Astrocyte (in vitro differentiated cells and primary cell): ENCODE measurements at places on chromosomes 7 and 10. TPM values are rescaled to one million over a fixed set of nuclear protein-coding genes. Genes with fewer than 3 reads are reported as not detected.

DNA sequence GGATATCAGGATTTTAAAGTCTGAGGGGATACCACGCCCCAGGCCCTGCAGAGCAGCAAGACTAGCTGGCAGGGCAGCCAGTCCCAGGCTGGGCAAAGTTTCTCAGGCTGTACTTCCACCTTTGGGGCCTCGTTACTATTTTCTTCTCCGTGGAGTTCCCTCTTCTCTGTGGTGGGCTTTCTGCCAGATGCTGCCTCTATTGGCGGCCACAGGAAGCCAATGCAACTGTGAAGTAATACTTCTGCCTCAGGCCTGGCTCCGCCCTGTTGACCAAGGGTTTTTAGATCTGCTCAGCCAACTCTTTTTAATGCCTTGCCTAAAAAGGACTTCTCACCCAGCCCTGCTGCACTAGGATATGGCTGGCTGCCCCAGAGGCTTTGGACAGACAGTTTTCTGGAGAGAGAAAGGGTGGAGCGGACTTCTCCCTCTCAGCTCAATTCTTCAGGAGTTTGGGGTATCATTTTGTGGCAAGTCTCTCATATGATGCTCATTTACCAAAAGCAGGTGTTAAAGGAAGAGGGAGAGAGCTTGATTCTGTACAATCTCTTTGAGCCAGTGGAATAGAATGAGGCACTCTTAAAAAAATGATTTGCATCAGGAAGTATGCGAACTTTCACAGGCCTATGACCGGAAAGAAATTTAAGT is 67.4 kb downstream of the HHEX start:
- no peak overlapping the region for H3K27ac ChIP-seq
- H3K27me3 ChIP-seq = no peaks in the 10 kb centered on the region
- peak; percentile 74 for DNase-seq
- no peak overlapping the region for H3K4me3 ChIP-seq
- no peaks in the 10 kb centered on the region for H3K36me3 ChIP-seq
- H3K4me1 ChIP-seq = peaks cover 11% of the 10 kb centered on the region

GRCh38 chr7:157370742-157371141 is 33.9 kb downstream of the DNAJB6 start:
- peaks cover 45% of the 10 kb centered on the region for H3K36me3 ChIP-seq
- H3K27ac ChIP-seq = no peak overlapping the region
- H3K27me3 ChIP-seq = no peaks in the 10 kb centered on the region
- no peak for DNase-seq

The EPO gene
- not detected in 2 replicates for total RNA-seq

DNA sequence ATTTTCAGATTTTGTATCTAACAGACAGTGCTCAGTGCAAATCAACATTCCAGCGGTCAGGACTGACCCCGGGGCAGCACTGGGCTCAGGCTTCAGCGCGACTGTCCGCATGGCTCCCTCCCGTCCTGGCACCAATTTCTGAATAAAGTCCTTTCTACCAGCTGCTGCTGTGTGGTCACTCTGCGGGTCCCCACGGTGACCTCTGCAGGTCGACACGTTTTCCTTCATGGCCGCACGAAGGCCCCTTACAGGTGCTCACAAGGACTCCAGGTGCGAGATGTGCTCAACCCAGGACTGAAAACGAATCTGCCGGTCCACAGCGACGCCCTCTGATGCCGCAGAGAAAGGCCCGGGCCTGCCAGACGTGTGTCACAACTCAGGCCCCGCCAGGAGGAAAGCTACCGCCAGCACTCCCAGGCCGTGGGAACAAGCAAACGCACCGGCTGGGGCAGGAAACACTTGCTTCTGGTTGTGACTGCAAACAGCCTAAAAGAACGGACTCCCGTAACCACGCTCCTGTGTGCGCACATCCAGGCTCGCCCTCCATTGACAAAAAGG is 3.7 kb upstream of the UTF1 start:
- no peak overlapping the region for H3K4me3 ChIP-seq
- peaks cover 23% of the 10 kb centered on the region for H3K27me3 ChIP-seq
- no peaks in the 10 kb centered on the region for H3K4me1 ChIP-seq
- H3K27ac ChIP-seq = no peak overlapping the region

The ITPRID1 gene
- not detected in 2 replicates for total RNA-seq

- no peak for DNase-seq
- H3K27me3 ChIP-seq = no peaks in the 10 kb centered on the region
- no peak overlapping the region for H3K27ac ChIP-seq
- no peaks in the 10 kb centered on the region for H3K36me3 ChIP-seq
- H3K4me1 ChIP-seq = peaks cover 17% of the 10 kb centered on the region
- no peak overlapping the region for H3K4me3 ChIP-seq
Measured at GRCh38 chr10:110804376-110804775, 67.4 kb upstream of the PDCD4 start.

GRCh38 chr7:10677211-10677610 is 296.5 kb upstream of the PHF14 start:
- H3K4me3 ChIP-seq = no peak overlapping the region
- no peak overlapping the region for H3K27ac ChIP-seq
- H3K4me1 ChIP-seq = no peaks in the 10 kb centered on the region
- H3K36me3 ChIP-seq = no peaks in the 10 kb centered on the region
- no peak for DNase-seq

GRCh38 chr10:128803790-128804189 is 663.3 kb upstream of the MGMT start:
- DNase-seq = no peak
- no peak overlapping the region for H3K4me3 ChIP-seq
- H3K27ac ChIP-seq = no peak overlapping the region
- H3K36me3 ChIP-seq = no peaks in the 10 kb centered on the region

DNA sequence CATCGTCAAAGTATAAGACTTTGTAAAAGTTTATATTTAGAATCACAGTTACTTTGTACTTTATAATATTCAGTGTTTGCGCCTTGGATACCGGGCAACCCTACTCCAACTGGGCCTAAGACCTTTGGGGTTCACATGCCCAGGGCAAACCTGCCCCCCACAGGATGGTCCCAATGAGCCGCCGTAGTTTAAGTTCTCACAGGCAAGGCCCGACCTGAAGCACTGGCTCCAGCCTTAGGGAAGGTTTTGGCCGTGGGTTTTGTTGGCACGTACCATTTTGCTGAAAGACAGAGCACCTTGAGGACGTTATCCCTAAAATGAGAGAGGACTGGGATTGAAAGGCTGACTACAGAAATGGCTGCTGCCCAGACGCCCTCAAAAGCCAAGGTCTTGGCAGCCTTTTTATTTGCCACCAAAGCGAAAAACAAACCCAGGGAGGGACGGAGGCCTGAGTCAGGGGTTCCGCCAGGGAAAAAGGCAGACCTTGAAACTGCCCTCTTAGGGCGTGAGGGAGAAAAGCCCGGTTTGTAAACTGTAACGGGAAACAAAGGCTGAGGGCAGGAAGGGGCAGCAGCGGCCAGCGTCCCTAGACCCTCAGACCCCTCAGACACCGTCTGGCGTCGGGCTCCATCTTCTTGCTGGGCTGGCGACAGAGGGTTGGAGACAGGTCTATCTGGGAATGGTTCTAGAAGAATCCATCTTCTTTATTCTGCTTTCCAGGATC is at the start of gene CCDC172:
TSS of gene CCDC172 (plus strand) at position 222 of the 724 bp plus-strand sequence. CDS start 564 bp downstream, outside the sequence.
- H3K36me3 ChIP-seq = no peaks in the 10 kb centered on the region
- no peak for DNase-seq
- no peak within 1 kb of the TSS for H3K4me3 ChIP-seq
- no peak within 1 kb of the TSS for H3K27ac ChIP-seq
- H3K27me3 ChIP-seq = no peaks in the 10 kb centered on the region

The C7orf33 gene
- total RNA-seq = not detected in 2 replicates

DNA sequence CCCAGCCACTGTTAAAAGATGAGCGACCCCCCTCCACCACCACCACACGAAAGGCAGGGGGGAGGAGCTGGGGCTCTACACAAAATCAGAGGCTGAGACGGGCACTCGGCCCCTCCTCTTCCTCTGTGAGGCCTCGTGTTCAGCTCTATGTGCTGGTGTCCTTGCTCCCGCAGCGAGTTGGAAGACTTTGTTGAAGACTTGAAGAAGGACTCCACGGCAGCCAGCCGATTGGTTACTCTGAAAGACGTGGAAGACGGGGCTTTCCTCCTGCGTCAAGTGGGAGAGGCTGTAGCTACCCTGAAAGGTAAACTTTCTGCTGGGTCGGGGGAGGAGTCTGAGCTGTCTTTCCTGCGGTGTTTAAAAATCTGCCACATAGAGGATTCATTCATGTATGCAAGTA is 203.7 kb downstream of the ARHGAP21 start:
- no peak overlapping the region for H3K27ac ChIP-seq
- H3K4me1 ChIP-seq = no peaks in the 10 kb centered on the region
- H3K4me3 ChIP-seq = no peak overlapping the region
- no peaks in the 10 kb centered on the region for H3K27me3 ChIP-seq

The MKX gene
- total RNA-seq = 3.5 and 3.9 TPM in 2 replicates

- H3K27me3 ChIP-seq = no peaks in the 10 kb centered on the region
- peaks cover 6% of the 10 kb centered on the region for H3K4me1 ChIP-seq
- H3K27ac ChIP-seq = no peak overlapping the region
- no peak overlapping the region for H3K4me3 ChIP-seq
- DNase-seq = peak; percentile 56
Measured at GRCh38 chr10:102517553-102517952, 13.8 kb downstream of the SUFU start.

The ZNF365 gene
- 8.9 and 11.0 TPM in 2 replicates for total RNA-seq

DNA sequence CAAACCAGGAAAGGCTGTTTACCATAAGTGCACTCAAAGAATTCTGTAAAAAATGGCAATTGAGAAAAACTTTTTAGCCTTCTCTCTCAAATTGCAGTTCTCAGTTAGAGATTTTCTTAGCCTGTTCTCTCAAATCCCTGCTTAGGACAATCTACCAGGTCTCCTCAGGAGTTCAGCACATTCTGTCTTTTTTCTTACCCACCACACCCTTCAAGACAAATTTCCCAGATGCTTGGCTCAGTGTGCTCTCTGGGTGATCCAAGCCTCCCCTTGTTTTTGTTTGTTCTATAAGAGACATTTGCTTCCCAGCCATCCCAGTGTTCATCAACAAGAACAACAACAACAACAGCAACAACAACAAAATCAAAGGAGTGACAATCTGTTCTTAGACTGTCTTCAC is 87.3 kb downstream of the MACC1 start:
- DNase-seq = no peak
- no peaks in the 10 kb centered on the region for H3K36me3 ChIP-seq
- no peaks in the 10 kb centered on the region for H3K27me3 ChIP-seq
- no peaks in the 10 kb centered on the region for H3K4me1 ChIP-seq
- H3K4me3 ChIP-seq = no peak overlapping the region

The SLC16A9 gene
- 3.4 and 4.4 TPM in 2 replicates for total RNA-seq

DNA sequence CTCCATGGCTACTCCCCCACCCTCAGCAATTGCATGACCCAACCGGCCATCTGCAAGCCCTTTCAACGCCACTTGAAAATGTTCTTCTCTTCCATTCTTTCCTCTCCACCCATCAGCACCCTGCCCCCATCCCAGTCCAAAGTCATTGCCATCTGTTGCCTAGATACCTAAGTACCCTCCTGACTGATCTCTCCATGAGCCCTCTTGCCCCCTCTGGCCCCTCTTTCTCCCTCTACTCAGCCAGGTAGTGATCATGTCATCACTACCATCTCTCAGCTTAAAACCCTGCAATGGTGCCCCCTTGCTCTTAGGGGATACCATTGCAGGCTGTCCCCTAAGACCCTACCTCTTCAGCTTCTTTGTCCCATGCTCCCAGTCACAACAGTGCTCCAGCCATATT is 30.5 kb upstream of the BTRC start:
- H3K27ac ChIP-seq = no peak overlapping the region
- peaks cover 32% of the 10 kb centered on the region for H3K27me3 ChIP-seq
- H3K4me3 ChIP-seq = no peak overlapping the region
- DNase-seq = no peak

DNA sequence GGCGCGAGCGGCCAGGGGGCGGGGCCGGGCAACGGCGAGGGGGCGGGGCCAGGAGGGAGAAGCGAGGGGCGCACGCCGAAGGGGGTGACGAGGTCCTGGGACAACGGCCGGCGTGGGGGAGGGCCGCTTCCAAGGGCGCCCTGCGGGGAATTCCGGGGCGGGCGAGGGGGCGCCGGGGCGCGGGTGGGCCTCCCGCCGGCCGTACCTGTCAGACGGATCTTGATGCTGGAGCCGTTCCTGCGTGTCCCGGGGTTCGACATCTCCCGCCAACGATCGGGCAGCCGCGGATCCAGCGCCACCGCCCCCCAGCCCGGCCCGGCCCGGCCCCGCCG is 421 bp downstream of the SMURF1 start:
- H3K27ac ChIP-seq = peak overlapping the region; percentile 72
- no peak for DNase-seq
- no peaks in the 10 kb centered on the region for H3K27me3 ChIP-seq

The VWA2 gene
- 0.25 TPM in 1 of 2 replicates, not detected in the other for total RNA-seq

GRCh38 chr10:71312811-71313789 is 6.0 kb upstream of the SLC29A3 start:
- H3K4me1 ChIP-seq = peaks cover 7% of the 10 kb centered on the region
- no peak overlapping the region for H3K27ac ChIP-seq
- H3K36me3 ChIP-seq = no peaks in the 10 kb centered on the region
- peaks cover 12% of the 10 kb centered on the region for H3K27me3 ChIP-seq
- DNase-seq = peak; percentile 56

The SDK1 gene
- 1.6 and 4.2 TPM in 2 replicates for total RNA-seq

- no peaks in the 10 kb centered on the region for H3K27me3 ChIP-seq
- peak overlapping the region; percentile 72 for H3K4me3 ChIP-seq
- H3K4me1 ChIP-seq = peaks cover 3% of the 10 kb centered on the region
- peak overlapping the region; percentile 94 for H3K27ac ChIP-seq
Measured at GRCh38 chr7:155003376-155004214, 671 bp upstream of the PAXIP1 start.

DNA sequence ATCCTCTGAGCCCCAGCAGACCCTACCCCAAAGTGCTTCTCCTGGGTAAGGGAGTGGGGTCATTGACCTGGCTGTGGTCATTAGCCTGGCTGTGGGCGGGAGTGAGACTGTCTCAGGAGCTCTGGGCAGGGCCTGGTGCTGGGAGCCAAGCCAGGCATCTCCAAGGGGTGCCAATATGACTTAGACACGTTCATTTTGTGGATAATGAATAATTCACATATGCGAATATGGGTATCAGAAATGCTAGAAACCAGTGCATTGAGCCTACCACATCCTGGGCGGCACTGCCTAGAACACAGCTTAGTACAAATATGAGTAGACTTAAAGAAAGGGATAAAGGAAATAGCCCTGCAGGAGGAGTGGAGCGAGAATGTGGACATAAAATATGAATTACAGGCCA is 14.4 kb upstream of the SRRM3 start:
- H3K27me3 ChIP-seq = no peaks in the 10 kb centered on the region
- no peak overlapping the region for H3K27ac ChIP-seq
- no peaks in the 10 kb centered on the region for H3K4me1 ChIP-seq

DNA sequence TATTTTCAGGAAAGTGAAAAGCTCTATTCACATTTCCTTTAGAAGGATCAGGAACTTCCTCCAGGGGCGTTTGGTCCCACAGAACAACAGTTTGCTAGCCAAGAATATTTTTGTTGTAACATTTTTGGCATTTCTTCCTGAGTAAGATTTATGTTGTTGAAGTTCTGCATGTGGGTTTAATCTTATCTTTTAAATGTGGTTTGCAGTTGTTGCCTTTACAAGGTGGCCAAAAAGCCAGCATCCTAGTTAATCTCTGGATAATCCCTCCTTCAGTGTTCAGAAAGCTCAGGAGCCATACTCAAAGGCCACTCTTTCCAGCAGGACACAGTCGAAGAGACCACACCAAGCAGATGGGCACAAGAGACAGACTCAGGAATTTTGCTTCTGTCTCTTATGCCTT is 30.0 kb downstream of the SLC26A4 start:
- no peaks in the 10 kb centered on the region for H3K27me3 ChIP-seq
- no peaks in the 10 kb centered on the region for H3K36me3 ChIP-seq
- peak; percentile 85 for DNase-seq

The RELN gene
- 0.70 and 0.98 TPM in 2 replicates for total RNA-seq

- H3K27ac ChIP-seq = no peak overlapping the region
- H3K4me3 ChIP-seq = no peak overlapping the region
- DNase-seq = no peak
- H3K27me3 ChIP-seq = peaks cover 7% of the 10 kb centered on the region
- H3K36me3 ChIP-seq = no peaks in the 10 kb centered on the region
- H3K4me1 ChIP-seq = peaks cover 7% of the 10 kb centered on the region
Measured at GRCh38 chr10:89257581-89257980, 6.0 kb upstream of the LIPA start.

The CDHR3 gene
- total RNA-seq = 1.8 and 3.1 TPM in 2 replicates
